ENCODE measurements at places on chromosomes 7 and 10.

DNA sequence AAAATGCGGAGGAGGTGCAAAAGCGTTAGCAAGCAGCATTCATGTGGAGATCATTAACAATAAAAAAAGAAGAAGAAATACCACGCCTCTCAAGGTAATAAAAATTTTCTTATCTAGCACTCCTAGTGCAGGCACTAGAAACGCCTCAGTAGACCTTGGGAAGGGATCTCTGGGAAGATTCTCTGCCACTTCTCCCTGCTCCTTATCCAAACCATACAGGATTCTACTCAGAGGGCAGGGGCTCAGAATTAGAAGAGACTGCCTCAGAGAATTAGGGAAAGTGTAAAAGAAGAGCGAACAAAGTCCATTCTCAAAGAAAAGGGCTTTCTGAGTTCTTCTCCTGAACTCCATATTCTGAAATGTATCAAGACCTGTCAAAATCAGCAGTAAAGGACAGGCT is 413.4 kb downstream of the SORCS1 start:
- DNase-seq = no peak

- DNase-seq = no peak
Measured at GRCh38 chr10:33861016-33861704, 526.7 kb upstream of the NRP1 start.

- DNase-seq = no peak
Measured at GRCh38 chr7:16929146-16929762, 47.5 kb upstream of the AGR3 start.

- DNase-seq = no peak
Measured at GRCh38 chr7:21562385-21562784, 19.5 kb downstream of the DNAH11 start.

DNA sequence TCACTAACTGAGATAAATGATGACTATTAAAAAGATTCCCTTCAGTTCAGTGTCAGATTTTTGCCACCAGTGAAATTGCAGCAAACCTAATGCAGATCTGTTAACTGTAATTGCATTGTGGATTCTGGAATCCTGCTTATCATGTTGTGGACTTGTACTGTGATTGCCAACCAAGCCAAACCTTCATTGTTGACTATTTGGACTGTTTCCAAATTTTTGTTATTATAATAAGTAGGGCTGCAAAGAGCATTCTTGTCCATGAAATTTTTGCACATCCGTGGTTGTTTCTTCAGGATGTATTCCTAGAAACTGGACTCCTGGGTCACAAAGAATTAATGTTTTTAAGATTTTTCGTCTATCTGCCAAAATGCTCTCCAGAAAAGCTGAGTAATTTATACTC is 281.6 kb upstream of the ZMIZ1 start:
- DNase-seq = no peak

DNA sequence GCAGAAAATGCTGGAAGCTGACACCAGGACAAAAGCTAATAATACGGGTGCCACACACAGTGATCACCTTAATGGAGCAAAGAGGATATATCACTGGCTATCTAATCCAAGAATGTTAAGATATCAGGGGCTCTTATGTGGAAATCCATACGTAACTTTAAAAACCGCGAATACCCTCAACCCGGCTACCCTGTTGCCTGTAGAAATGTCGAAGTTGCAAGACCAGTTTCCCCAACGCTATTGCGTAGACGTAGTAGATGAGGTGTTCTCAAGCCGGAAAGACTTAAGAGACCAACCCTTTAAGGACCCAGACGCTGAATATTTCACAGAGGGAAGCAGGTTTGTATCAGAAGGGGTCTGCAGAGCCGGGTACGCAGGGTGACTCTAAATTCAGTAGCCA is 7.9 kb upstream of the CYREN start:
- DNase-seq = no peak

DNA sequence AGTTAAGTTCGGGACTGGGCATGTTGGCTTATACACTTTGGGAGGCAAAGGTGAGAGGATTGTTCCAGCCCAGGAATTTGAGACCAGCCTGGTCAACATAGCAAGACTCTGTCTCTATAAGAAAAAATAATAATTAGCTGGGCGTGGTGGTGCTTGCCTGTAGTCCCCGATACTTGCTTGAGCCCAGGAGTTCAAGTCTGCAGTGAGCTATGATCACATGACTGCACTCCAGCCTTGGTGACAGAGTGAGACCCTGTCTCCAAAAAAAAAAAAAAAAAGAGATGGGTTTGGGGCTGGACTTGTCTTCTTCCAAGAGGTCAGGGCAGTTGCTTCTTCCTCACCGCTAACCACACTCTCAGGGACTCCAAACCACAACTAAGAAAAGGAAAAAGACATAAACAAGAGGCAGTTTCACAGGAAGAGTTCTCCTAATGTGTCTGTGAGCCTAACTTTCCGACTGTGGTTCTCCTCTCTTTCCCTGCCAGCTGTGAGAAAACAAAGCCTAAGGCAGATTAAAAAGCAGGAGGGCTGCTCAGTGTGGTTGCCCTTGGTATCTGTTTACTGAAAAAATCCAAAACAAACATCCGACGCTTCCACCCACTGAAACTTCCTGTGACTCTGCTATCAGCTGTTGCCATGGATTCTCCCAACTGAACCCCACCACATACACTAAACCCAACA is 2.4 kb upstream of the SERPINE1 start:
- no peak for DNase-seq

- DNase-seq = no peak
Measured at GRCh38 chr10:102508506-102508905, 4.7 kb downstream of the SUFU start.

GRCh38 chr7:96315125-96315512 is 6.8 kb downstream of the SLC25A13 start:
- DNase-seq = no peak

- no peak for DNase-seq
Measured at GRCh38 chr7:129479831-129480230, 22.5 kb upstream of the SMKR1 start.

GRCh38 chr7:90213521-90213920 is 2.0 kb downstream of the STEAP2 start:
- DNase-seq = no peak

GRCh38 chr10:28343987-28344895 is 41.4 kb upstream of the MPP7 start:
- DNase-seq = no peak

- no peak for DNase-seq
Measured at GRCh38 chr7:39459636-39460035, 106.6 kb upstream of the YAE1 start.
